Umbilical cord (tissue), 2 donors: ENCODE measurements at places on chromosomes 13 and 19. TPM values are rescaled to one million over a fixed set of nuclear protein-coding genes. Genes with fewer than 3 reads are reported as not detected.
A peak's percentile ranks its signal among the peaks of the same experiment; 100 is the strongest.

- DNase-seq = peak; percentile 65
Measured at GRCh38 chr19:48745208-48745995, 1.3 kb downstream of the IZUMO1 start.

PBX4 gene
- total RNA-seq = 10.8 TPM

DNA sequence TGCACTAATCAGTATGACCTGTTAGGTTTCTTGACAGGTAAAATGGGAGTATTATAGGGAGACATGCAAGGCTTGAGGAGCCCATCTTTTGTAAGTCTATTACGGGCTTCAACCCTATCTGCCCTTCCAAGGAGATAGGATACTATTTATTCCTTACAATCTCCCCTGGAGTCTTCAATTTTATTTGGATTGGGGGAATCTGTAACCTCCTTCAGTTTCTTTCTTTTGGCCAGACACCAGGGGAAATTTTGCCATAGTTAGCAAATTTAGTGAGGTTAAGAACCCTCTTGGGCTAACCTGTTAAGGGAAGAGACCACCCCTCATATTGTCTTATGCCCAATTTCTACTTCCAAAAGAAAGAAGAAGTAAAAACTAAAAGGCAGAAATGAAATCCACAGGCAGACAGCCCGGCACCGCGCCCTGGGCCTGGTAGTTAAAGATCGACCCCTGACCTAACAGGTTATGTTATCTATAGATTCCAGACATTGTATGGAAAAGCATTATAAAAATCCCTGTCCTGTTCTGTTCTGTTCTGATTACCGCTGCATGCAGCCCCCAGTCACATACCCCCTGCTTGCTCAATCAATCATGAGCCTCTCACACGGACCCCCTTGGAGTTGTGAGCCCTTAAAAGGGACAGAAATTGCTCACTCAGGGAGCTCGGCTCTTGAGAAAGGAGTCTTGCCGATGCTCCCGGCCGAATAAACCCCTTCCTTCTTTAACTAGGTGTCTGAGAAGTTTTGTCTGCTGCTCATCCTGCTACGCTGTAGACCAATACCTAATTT is 39.6 kb upstream of the CD177 start:
- DNase-seq = no peak

ZNF83 gene
- total RNA-seq = 40.7 TPM

DNA sequence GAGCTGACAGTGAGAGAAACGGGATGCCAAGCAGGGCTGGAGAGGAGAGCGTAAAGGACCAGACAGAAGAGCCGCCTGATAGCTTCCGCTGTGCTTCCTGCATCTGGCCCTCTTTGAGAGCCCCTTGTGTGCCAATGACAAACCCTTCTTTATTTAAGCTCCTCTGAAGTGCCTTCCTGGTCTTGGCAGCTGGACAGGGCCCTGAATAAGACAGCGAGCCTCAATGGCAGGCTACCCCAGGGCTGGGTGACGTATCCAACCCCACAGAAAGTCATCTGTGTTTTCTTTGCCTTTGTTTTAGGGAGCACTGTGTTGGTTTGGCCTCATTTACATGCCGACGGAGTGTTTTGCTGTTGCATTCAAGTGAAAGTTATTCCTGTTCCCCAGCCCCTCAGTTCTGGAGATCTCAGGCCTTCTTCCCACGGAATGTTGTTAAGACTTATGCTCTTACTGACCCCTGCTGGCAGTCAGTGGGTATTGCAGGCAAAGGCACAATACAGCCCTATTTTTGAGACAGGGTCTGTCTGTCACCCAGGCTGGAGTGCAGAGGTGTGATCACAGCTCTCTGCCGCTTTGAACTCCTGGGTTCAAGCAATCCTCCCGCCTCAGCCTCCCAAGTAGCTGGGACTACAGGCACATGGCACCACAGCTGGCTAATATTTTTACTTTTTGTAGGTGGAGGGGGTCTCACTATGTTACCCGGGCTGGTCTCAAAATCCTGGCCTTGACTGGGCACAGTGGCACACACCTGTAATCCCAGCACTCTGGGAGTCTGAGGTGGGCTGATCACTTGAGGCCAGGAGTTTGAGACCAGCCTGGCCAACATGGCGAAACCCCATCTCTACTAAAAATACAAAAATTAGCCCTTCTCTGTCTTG is 16.8 kb downstream of the CCL25 start:
- DNase-seq = no peak

PRR22 gene
- total RNA-seq = 3.4 TPM

INSL3 gene
- not detected for total RNA-seq

DNA sequence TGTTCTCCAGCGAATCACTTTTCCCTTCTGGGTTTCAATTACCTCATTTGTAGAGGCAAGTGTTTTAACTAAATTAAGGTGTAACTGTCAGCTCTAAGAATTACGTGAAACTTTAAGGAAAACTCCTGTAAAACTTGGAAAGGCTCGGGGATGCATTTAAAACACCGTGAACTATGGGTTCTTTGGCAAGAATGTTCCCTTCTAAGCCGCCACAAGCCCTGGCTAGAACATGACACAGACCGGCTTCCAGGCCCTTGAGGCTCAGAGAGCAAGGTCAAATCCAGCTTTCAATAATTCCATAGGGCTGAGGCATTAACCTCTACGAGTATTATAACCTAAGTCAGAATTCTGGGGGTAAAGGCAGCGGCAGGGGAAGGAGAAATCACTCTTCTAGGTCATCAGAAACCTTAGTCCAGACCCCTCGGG is 685 bp downstream of the VWA8 start:
- DNase-seq = peak; percentile 18

- DNase-seq = no peak
Measured at GRCh38 chr19:38830039-38830733, 1.4 kb downstream of the ECH1 start.

- no peak for DNase-seq
Measured at GRCh38 chr13:82749551-82749950, 1132.7 kb downstream of the SLITRK1 start.

ZNF780B gene
- total RNA-seq = 23.6 TPM

TRPM4 gene
- total RNA-seq = 8.2 TPM

DNA sequence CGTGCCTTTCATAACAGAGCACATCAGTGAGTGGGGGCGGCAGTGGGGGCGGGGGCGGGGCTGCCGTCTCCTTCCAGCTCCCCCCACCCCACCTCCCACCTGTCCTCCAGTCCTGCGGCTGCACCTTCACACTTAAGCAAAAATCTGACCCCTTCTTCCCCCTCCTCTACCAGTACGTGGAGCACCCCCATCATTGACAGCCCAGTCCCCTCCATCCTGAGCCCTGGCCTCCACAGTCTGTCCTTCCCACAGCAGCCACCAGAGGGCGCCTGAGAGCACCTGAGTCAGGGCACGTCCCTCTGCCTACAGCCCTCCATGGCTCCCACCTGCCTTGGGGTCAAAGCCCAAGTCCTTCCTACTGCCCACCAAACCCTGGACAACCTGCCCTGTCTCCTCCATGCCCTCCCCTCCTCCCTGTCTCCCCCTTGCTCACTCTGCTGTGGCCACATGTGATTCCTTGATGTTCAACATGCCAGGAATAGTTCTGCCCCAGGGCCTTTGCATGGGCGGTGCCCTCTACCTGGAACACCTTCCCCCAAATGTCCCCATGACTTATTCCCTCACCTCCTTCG is 4.0 kb downstream of the EBI3 start:
- no peak for DNase-seq

KIR2DL3 gene
- total RNA-seq = 1.7 TPM

DNA sequence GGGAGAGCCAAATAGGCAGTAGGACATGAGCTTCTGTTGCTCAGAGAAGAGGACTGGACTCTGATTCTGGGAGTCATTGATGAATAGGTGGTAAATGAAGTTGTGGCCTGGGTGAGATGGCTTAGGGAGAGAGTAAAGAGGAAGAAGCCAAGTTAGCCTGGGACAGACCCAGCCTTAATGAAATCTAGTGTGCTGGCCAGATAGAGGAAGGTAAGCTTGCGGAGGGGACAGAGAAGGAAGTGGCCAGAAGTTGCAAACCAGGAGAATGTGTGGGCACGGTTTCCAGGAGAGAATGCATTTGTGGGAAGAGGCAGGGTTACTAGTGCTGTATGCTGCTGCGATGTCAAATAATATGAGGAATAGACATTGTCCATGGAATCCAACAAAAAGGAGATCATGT is 83.3 kb upstream of the OLFM4 start:
- DNase-seq = no peak

SHISA7 gene
- 1.2 TPM for total RNA-seq

DNA sequence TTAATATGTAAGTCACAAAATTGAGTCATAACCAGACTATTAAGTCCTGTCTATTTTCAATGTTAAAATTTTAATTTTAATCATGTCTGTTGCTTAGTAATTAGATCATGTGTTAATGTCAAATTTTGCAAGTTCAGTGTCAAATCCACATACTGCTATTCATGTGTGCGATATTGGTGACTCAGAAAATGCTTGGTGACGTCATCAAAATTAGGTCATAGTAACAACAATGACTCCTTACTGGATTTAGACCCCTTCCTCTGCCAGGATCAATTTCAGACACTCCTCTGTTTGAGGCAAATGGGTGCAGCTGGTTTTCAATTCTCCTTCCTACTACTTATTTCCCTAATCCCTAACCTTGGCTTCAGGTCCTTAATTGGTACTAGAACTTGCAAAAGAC is 1394.3 kb upstream of the SLC10A2 start:
- DNase-seq = no peak

DNA sequence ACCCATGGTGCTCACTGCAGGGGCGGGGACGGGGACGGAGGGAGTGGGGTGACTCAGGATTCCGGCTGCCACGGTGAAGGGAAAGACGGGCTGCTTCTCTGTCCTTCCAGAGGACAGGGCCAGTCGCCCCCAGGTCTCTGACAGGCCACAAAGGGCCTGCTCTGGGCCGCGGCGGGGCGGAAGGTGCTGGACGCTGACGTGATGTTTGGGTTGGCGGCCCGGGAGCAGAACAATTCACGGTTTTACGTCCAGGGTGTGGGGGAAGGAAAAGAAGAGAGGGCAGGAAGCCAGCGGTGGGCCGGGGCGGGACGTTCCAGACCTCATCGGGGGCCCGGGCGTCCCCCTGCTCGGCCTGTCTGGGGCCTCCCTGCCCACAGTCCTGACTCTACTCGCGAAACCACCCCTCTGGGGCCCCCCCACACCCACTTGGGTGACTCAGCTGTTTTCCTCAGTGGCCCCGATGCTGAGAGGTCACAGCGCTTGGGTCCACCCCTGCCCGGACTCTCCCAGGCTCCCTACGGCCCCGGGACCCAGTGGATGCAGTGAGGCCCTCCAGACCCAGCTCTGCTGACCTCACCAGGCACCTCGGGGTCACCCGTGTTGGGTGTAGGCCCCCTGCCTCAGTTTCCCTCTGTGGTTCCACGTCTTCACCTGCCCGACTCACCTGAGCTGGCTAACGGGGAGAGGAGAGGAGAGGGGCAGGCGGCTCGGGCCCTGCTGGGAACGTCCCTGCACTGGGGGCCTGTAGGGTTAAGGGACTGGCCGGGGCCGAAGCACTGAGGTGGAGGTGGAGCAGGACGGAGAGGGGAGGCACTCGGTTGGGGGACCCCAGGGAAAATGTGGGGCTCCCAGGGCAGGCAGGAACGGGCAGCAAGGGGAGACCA is 29.2 kb downstream of the PIP5K1C start:
- DNase-seq = peak; percentile 87

DNA sequence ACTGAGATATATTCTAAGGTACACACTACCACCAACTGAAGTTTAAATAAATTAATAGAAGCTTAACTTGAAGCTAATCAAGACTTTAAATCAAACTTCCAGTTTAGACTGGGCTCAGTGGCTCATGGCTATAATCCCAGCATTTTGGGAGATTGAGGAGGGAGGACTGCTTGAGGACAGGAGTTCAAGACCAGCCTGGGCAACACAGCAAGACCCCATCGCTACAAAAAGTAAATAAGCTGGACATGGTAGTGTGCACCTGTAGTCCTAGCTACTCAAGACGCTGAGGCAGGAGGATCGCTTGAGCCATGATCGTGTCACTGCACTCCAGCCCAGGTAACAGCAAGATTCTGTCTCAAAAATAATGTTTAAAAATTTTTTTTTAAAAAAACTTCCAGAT is 8.6 kb downstream of the KPNA3 start:
- DNase-seq = no peak

FOSB gene
- total RNA-seq = 357 TPM

DNA sequence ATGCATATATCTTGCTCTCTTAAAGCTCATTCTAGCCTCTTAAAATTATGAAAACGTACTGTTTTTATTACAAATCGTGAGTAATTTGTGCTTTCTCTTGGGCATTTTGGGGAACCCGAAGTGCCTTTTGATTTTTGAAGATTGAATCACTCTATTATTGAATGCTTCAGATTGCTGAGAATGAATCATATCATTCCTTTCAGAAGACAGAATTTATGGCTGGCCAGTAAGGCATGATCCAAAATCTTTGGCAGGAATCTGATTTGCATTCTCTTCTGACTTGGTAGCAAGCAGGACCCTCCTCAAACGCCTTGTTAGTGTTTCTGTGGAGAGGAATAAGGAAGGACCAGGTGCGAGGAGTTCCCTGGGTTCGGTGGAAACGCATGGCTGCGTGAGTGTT is 49.5 kb downstream of the STARD13 start:
- no peak for DNase-seq

APOE gene
- 53.4 TPM for total RNA-seq

IGFL3 gene
- total RNA-seq = not detected

GRCh38 chr13:51451467-51452360 is 1.1 kb downstream of the INTS6 start:
- peak; percentile 85 for DNase-seq

DNA sequence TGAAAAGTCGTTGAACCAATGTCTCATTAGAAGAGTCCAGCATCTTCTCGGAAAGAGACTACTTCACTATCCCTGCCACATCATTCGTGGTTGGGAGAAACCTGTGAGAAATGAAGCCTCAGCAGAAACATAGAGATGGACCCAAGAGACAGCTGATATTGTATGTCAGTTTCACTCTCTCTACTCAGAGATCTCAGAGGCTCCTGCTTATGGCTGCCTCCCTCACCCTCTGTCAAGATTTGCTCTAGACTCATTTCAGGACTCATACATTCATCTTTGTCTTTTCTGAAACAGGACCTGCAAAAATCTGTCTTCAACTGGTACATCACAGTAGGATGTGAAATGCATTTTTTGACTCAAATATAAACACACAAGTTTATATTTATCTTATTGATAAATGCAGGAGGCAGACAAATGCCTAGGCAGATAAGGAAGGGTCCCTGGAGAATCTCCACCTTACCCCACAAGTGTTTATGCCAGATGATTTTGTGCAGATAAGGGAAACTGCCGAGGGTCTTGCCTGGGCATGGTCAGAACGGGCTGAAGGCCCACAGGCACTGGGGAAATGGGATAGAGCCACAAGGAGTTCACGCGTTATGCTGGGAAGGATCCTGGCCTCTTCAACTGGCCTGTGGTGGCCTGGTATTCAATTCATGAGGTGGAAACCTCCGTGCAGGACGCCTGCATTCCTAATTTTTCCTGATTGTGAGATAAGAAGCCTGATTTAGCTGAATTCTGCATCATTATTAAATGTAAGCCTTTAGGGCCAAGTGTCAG is 1834.0 kb upstream of the PCDH20 start:
- no peak for DNase-seq

CTXN1 gene
- 6.0 TPM for total RNA-seq

DNA sequence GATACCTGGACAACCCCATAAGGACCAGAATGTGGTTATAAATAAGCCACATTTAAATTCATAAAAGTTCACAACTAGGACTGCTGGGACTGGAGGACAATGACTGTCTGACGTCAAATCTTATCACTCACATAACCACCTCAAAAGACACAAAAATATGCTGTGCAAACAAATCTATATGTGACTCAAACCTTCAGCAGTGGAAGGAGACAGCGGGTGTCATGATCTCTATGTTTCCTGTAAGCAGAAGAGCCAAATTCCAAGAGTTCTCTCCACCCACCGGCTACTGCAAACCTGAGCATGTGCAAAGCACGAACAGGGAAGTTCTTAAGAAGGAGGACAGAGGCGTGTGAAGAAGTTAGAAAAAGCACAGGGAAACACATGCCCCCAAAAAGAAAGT is 113.2 kb downstream of the MYCBP2 start:
- DNase-seq = no peak

GRCh38 chr19:2552859-2553258 is 76.9 kb downstream of the GADD45B start:
- DNase-seq = peak; percentile 57

FXYD1 gene
- 3.4 TPM for total RNA-seq
